ENCODE measurements at places on chromosomes 2 and 18. TPM values are rescaled to one million over a fixed set of nuclear protein-coding genes. Genes with fewer than 3 reads are reported as not detected.

DNA sequence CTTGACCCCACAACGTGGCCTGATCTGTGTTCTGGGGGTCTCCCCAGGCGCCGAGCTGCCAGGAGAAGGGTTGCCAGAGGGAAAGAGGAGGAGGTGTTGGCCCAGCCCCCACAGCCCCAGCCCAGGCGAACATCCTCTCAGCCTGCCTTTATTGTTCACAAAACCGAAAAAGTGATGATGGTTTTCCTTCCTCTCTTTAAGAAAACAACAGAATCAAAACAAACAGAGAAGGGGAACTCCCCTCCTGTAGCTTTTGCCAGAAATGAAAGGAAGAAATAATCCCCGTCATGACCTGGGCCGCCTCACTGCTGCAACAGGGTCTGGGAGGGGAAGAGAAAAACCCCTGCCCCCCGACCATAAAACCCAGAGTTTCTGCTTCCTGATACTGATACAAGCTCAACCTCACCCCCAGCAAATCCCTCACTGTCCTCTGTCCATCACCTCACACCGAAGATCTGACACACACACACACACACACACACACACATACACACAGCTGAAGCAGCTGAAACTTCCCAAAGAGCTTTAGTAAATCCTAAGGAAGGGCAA, 52.0 kb downstream of the ZFP36L2 start:
- DNase-seq: no peak

DNA sequence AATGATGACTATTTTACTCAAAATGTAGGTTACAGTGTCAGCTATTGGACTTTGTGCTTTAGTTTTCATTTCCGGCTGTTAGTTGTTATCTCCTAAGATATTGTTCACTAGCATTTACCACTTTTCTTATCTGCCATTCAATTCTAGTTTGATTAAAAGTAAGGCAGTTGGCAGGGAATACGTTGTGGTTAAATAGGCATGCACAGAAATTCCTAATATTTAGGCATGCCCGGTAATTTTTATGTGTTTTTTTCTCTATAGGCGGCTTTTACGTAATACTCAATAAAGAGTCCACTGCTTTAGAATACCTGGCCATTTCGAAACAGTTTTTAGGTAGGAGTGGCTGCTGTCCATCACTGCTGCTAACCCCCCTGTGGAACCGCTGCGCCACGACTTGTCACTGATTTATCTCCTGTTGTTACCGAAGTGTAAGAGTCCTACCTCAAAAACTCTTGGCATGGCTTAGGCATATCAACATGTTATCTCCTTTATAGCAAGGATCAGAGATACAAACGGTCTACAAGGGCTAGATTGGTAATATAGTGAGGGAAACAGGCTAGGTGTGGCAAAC, 39.5 kb downstream of the BABAM2 start:
- DNase-seq: no peak

DNA sequence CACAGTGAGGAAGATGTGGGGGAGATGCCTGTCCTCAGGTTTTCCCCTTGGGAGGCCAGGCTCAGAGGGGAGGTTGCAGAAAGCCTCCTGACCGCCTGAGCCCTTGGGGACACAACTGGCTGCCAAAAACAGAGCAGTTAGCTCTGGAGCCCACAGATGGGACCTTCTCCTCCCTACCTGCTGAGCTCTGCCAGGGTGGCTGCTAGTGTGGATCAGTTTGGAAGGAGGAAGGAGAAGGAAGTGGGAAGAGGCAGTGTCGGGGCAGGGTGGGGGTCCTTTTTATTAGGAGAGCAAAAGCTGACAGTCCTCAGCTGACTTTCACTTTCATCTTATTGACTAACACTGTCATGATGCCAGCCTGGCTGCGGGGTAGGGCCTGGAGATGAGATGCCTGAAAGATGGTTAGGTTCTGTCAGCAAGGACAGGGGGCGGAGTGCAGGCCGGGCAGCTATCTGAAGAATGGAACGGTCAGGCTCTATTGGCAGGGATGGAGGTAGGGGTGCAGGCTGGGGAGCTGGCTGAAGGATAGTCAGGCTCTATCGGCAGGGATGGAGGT, 188.5 kb upstream of the HDAC4 start:
- DNase-seq: no peak

DNA sequence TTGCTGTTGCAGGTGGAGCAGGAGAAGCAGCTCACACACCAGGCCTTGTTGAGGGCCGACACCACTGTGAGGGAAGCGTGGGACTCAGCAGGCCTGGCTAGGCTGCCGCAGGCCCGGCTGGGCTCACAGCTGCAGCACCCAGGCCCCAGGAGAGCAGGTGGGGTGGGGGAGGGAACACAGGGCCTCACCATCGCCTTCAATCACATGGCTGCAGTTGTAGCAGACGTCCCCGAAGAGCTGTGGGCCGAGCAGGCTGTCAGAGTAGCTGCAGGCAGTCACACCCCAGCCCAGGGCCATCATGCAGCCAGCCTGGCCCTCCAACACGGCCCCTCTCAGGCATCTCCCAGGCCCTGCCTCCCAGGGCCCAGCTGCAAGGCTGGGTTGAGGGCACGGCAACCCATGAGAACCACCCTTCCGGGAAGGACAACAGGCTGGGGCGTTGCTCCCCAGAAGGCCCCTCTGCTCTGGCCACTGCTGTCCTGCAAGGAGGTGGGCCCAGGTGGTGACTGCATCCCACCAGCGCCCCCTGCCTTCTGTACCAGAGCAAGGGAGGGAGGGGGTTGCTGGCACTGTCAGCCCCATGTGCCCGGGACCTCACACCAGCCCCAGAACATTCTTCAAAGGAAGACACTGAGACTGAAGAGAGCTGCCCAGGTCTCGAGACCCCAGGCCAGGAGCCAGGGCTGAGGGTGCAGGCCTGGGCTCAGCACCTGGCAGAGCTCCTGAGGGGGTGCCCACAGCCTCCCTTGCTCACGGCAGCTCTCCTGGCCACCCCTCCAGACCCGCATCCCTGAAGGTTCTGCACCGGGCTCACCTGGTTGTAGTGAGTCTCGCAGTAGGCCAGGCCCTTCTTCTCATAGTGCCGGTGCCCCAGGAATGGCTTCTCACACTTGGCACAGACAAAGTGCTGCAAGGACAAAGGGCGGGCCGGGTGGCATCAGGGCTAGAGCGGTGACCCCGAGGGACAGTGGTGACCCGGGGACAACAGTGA, 5.6 kb upstream of the GPR17 start:
- no peak for DNase-seq

- DNase-seq: no peak
Measured at GRCh38 chr2:96575785-96576456, 39.4 kb downstream of the ARID5A start.

DNA sequence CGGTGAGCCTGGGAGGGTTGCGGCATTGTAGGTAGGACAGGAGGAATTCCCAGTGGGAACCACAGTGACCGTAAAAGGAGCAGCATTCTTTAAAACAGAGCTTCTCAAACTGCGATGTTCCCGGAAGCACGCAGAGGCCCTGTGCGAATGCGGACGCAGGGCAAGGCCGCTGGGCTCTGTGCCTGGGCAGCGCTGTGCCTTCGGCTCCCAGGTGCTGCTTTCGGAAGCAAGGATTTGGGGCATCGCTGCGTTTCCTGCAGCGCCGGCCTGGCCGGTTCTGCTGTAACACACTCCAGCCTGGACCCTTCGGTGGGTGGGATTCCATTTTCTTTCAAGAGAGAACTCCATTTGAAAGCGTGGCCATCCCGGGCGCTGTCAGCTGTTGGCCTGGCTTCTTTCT, 118.6 kb downstream of the PTGR3 start:
- no peak for DNase-seq

GRCh38 chr18:46283268-46283667, 179.1 kb downstream of the HAUS1 start:
- DNase-seq: no peak

DNA sequence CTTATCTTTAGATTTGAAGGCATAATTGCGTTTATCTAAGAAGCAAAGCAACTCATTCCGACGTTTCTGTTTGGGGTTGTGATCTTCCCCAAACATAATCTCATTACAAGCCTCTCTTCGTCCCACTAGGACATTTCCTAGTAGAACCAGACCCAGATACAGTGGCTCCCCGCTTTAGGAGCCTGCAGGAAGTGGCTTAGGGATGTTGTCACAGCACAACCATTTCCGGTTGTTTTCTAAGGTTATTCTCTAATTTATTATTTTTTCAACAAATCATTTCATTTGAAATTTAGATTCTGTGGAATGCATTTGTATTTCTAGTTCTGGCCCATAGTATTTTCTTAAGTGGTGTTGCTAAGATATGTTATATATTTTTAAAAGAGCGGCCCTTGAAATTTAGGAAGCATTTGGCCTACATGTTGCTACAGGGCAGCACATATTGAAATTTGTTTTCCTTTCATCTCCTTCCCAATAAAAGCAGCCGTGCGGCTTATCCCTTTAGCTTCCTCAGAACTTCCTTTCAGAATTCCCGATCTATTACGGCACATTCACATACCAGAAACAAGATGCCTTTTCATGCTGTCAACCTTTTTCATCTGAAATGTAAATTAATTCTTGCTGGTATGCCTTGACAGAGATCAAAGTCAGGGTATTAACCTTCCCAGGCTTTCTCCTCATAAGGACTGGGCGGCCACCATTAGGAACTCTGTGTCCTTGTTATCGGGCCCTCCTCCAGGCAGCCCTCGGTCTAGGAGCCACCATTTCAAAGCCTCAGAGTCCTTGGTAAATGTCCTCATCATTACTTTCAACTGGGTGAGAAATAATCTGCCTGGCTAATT, 210.9 kb upstream of the SP5 start:
- no peak for DNase-seq

GRCh38 chr2:169980001-169980400, 152.7 kb downstream of the UBR3 start:
- DNase-seq: no peak

DNA sequence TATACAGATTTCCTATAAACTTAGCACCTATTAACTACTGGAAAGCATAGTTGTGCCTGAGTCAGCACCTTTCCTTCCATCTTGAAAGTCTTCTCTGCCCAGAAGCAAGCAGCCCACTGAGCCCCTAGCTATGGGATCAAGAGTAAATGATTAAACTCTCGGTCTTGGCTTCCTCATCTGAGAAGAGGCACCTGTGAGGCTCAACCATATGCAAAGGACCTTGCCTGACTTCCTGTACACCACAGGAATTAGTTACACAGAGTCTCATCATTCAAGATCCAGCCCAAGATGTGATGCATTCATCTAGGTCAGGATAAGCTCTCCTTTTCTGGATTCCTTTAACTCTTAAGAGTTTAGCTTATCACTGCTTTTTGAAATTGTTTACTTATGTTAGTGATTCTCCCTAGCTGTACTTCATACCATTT, 96.0 kb downstream of the CDH2 start:
- DNase-seq: no peak

- no peak for DNase-seq
Measured at GRCh38 chr2:191436368-191437055, 191.3 kb downstream of the MYO1B start.

DNA sequence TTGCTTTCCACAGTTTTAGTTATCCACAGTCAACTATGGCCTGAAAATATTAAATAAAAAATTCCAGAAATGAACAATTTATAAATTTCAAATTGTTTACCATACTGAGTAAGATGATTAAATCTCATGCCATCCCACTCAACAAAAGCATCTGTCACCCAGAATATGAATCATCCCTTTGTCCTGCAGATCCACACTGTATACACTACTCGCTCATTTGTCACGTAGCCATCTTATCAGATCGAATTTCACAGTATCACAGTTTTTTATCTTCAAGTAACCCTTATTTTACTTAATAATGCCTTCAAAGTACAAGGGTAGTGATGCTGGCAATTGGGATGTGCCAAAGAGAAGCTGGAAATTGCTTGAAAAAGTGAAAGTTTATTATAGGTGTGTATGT, 291.8 kb upstream of the LRATD1 start:
- no peak for DNase-seq

GRCh38 chr2:86221066-86221684, 21.9 kb downstream of the MRPL35 start:
- peak; percentile 48 for DNase-seq

GRCh38 chr2:9021563-9022211, 18.2 kb upstream of the MBOAT2 start:
- no peak for DNase-seq

The G6PC2 gene
- polyA plus RNA-seq: not detected

The ASB18 gene
- 9.6 TPM for polyA plus RNA-seq

The ANKRD29 gene
- 13.1 TPM for polyA plus RNA-seq

The CTAGE1 gene
- not detected for polyA plus RNA-seq

The GCG gene
- polyA plus RNA-seq: 28.4 TPM

The SCN3A gene
- 0.80 TPM for polyA plus RNA-seq

The RDH14 gene
- 30.3 TPM for polyA plus RNA-seq

The COA5 gene
- 37.3 TPM for polyA plus RNA-seq
